ENCODE measurements at places on chromosomes 2 and 18. TPM values are rescaled to one million over a fixed set of nuclear protein-coding genes. Genes with fewer than 3 reads are reported as not detected.

Gene ALKAL2
- total RNA-seq: 104 TPM

Gene SLC9A4
- total RNA-seq: 0.78 TPM

Gene TPO
- total RNA-seq: 1.0 TPM

GRCh38 chr2:149430743-149431736 lies 100.7 kb downstream of the LYPD6 start:
- DNase-seq: no peak
- no peaks in the 10 kb centered on the region for H3K27me3 ChIP-seq
- H3K4me3 ChIP-seq: no peak overlapping the region
